ENCODE measurements at places on chromosomes 13 and 19. TPM values are rescaled to one million over a fixed set of nuclear protein-coding genes. Genes with fewer than 3 reads are reported as not detected.

CRLF1 gene
- 7.0 TPM for total RNA-seq

DNA sequence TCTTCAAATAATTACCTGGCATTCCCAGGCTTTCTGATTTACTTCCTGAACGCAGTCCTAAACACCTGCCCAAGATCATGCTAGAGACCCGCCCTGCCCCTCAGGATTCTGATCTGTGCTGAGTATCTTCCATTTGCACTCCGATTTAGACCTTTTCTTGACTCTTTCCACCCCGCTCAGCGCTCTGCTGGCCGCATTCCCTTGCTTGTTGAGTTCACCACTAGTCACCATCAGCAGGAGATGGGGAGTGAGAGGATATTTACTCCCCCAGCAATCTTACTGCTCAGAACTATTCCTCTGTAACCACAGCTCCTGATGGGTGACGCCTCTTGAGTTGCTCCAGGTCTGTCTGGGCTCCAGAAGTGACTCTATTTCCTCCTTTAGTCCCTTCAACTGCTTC is 419.4 kb upstream of the MIR17HG start:
- H3K4me3 ChIP-seq = no peak overlapping the region
- DNase-seq = no peak
- H3K27ac ChIP-seq = no peak overlapping the region
- no peaks in the 10 kb centered on the region for H3K36me3 ChIP-seq

DNA sequence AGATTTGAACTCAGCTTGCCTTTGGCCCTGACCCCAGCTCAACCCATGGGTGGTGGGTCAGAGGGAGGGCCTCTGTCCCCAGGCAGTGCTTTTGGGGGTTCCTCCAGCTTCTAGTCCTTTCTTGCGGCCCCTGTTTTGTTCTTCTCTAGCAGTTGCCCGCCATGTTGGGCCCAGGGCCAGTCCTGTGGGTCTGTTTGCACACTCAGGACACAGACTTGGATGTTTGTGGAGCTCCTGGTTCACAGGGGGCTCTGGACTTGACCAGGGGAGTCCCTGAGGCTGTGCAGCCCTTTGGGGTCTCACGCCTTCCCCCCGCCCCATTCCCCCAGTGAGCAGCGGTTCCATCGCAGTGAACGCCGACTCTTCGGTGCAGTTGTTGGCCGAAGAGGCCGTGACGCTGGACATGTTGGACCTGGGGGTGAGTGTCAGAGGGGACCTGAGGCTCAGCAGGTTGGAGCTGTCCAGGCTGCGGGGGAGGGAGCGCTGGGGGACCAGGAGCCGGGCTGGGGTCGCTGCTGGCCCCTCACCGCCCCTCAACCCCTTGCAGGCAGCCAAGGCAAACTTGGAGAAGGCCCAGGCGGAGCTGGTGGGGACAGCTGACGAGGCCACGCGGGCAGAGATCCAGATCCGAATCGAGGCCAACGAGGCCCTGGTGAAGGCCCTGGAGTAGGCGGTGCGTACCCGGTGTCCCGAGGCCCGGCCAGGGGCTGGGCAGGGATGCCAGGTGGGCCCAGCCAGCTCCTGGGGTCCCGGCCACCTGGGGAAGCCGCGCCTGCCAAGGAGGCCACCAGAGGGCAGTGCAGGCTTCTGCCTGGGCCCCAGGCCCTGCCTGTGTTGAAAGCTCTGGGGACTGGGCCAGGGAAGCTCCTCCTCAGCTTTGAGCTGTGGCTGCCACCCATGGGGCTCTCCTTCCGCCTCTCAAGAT is 2.5 kb downstream of the ATP5F1D start:
- H3K27me3 ChIP-seq = no peaks in the 10 kb centered on the region
- H3K4me1 ChIP-seq = peaks cover 52% of the 10 kb centered on the region
- DNase-seq = peak; percentile 97
- H3K4me3 ChIP-seq = no peak overlapping the region
- peak overlapping the region; percentile 91 for H3K27ac ChIP-seq

DNA sequence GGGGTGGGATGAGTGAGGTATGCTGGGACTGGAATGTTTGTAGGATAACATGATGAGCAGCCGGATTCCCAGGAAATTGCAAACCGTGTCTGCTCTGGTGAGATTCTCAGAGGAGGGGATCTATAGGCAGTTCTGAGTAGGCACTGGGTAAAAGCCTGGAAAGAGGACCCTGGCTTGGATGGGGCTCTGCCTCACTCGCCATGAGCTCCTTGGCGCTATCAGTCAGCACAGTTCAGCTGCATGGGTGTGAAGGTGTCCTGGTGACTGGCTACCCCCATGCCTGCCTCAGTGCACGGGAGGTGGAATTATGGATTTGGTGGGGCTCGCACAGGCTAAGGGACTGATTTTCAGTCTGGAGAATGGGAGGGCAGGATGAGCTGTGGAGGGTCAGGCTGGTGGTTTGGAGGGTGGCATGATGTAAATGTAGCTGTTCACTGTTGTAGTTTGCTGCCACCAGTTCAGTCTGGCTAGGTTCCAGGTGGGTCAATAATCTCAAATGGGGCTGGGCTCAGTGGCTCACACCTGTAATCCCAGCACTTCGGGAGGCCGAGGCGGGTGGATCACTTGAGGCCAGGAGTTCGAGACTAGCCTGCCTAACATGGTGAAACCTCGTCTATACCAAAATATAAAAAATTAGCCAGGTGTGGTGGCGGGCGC is 9.2 kb upstream of the ZNF627 start:
- no peaks in the 10 kb centered on the region for H3K27me3 ChIP-seq
- no peak overlapping the region for H3K27ac ChIP-seq
- no peak overlapping the region for H3K4me3 ChIP-seq
- no peaks in the 10 kb centered on the region for H3K36me3 ChIP-seq

DNA sequence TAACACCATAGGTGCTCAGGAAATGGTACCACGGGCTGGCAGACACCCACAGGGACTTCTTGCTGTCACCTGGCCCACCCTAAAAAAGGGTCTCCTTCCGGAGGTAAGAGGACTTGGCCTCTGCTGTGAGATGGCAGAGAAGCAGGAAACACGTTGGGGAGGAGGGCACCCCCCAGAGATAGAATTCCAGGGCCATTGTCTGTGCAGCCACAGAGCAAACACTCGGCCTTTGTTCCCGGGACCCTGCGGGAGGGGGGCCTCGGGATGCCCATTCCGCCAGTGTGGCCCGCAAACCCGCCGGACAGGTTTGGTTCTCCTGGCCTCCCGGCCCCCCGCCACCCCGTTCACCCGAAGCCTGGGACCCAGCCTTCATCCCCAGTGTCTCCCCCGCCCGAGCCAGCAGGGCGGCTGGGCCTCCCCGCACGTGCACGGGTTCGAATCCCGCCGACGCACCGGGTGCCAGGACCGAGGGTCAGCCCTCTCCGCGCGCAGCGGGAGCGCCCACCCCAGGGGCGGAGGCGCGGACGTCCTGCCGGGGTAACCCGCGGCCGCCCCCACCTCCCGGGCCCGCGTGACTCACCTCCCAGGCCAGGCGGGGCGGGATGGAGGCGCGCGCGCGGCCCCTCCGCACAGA is 714 bp downstream of the PLPP2 start:
- H3K4me1 ChIP-seq = peaks cover 9% of the 10 kb centered on the region
- no peak overlapping the region for H3K27ac ChIP-seq
- DNase-seq = no peak
- H3K4me3 ChIP-seq = peak overlapping the region; percentile 67
- no peaks in the 10 kb centered on the region for H3K36me3 ChIP-seq

- no peak for DNase-seq
- peaks cover 90% of the 10 kb centered on the region for H3K36me3 ChIP-seq
- no peaks in the 10 kb centered on the region for H3K27me3 ChIP-seq
- no peak overlapping the region for H3K27ac ChIP-seq
- no peaks in the 10 kb centered on the region for H3K4me1 ChIP-seq
These were observed 20.9 kb upstream of the PIK3R2 start for GRCh38 chr19:18131841-18132596.

GRCh38 chr13:104837756-104838155 is 1697.7 kb downstream of the EFNB2 start:
- no peak overlapping the region for H3K4me3 ChIP-seq
- no peak overlapping the region for H3K27ac ChIP-seq
- DNase-seq = no peak
- no peaks in the 10 kb centered on the region for H3K27me3 ChIP-seq

- no peaks in the 10 kb centered on the region for H3K36me3 ChIP-seq
- no peaks in the 10 kb centered on the region for H3K27me3 ChIP-seq
- H3K27ac ChIP-seq = no peak overlapping the region
- no peak for DNase-seq
These were observed 221.1 kb downstream of the TM9SF2 start for GRCh38 chr13:99722338-99722818.

ANGPTL8 gene
- total RNA-seq = not detected

DNA sequence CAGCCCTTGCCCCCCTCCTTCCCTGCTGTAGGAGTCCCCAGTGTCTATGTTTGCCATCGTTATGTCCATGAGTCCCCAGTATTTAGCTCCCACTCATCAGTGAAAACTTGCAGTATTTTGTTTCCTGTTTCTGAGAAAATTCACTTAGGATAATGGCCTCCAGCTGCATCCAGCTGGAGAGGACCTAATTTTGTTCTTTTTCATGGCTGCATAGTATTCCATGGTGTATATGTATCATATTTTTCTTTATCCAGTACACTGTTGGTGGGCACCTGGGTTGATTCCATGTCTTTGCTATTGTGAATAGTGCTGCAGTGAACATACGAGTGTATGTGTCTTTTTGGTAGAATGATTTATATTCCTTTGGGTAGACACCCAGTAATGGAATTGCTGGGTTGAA is 18.0 kb upstream of the POP4 start:
- DNase-seq = no peak
- no peaks in the 10 kb centered on the region for H3K36me3 ChIP-seq
- peaks cover 52% of the 10 kb centered on the region for H3K27me3 ChIP-seq
- H3K4me3 ChIP-seq = no peak overlapping the region
- no peaks in the 10 kb centered on the region for H3K4me1 ChIP-seq
- no peak overlapping the region for H3K27ac ChIP-seq

- peak overlapping the region; percentile 91 for H3K27ac ChIP-seq
- no peaks in the 10 kb centered on the region for H3K27me3 ChIP-seq
- no peak for DNase-seq
- no peaks in the 10 kb centered on the region for H3K36me3 ChIP-seq
These were observed 59.5 kb downstream of the IER2 start for GRCh38 chr19:13209484-13210338.

TRMT1 gene
- 33.4 TPM for total RNA-seq

DNA sequence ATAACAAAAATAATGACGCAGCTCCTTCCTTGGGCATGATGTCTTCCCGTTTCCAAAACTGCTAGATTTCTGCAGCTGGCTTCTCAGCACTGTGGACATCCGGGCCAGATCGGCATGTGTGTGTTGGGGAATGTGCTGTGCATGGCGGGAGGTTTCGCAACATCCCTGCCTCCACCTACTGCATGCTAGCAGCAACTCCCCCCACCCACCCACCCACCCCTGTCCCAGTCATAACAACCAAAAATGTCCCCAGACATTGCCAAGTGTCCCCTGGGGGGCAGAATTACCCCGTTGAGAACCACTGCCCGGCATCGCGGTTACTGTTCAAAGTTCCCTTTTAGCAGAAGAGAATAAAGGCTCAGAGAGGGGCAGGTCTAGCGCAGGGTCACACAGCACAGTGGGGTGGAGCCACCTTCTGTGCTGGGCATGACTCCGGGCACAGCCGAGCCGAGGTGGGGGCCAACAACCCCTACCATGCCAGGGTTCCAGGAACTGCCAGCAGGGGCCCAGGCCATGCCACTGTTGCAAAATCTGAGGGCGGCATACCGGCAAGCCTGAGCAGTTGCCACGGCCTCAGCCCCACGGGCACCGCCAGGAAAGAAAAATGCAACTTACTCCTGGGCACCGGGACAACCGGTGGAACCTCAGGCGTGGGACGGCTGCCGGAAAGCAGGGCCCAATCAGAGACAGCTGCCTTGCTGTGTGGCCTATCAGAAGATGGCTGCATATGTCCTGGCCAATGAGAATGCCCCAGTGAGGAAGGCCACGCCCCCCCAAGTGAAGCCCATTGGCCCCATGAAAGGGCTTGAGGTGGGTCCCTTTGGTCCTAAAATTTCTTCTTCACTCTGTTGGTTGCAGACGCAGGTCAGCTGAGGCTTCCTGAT is 22.5 kb upstream of the NFIC start:
- H3K4me1 ChIP-seq = peaks cover 11% of the 10 kb centered on the region
- DNase-seq = peak; percentile 80
- H3K27ac ChIP-seq = peak overlapping the region; percentile 74
- H3K27me3 ChIP-seq = no peaks in the 10 kb centered on the region
- H3K4me3 ChIP-seq = peak overlapping the region; percentile 25

F7 gene
- total RNA-seq = not detected

DNA sequence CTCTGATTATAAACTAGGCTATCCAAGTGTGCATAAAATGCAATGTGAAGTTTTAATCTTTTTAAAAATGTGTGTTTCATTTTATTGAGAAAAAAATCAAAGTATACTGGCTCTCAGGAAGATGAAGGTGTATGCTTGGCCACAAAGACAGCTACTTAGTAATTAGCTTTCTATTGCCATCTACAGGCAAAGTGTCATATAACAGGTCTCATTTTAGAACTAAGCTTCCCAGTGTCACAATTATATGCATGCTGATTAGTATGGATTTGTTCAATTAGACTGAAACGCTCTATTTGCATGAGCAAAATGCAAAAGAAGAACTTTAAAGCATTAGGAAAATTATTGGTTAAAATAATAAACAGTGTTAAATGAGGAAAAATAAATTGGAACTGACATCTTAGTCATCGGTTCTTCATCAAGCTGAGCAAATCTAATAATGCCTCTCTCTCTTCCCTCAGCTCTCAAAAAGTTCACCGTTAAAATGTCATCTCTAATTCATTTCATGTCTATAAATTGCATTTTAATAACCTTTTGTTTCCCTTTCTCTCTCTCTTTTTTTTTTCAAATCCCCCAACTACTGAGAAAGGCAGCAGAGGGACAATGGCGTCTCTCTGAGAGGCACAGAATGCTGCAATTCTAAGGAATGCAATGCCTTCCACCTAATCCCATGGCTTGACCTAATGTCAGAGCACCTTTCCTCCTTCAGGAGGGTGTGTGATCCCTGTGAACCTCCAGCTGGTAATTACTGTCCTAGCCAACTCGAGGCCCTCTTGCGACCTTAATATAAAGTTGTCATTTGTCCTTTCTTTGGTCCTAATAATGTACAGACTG is 313.1 kb upstream of the MAB21L1 start:
- no peak overlapping the region for H3K4me3 ChIP-seq
- H3K4me1 ChIP-seq = no peaks in the 10 kb centered on the region
- no peak for DNase-seq

All from spleen (tissue), 13 donors.